T-helper 9 cell (primary cell): ENCODE measurements at places on chromosomes 7 and 10.

GRCh38 chr10:104638861-104639589, 2.1 kb upstream of the SORCS3 start:
- DNase-seq = no peak

- no peak for DNase-seq
Measured at GRCh38 chr7:1823376-1824150, 153.5 kb downstream of the ELFN1 start.

DNA sequence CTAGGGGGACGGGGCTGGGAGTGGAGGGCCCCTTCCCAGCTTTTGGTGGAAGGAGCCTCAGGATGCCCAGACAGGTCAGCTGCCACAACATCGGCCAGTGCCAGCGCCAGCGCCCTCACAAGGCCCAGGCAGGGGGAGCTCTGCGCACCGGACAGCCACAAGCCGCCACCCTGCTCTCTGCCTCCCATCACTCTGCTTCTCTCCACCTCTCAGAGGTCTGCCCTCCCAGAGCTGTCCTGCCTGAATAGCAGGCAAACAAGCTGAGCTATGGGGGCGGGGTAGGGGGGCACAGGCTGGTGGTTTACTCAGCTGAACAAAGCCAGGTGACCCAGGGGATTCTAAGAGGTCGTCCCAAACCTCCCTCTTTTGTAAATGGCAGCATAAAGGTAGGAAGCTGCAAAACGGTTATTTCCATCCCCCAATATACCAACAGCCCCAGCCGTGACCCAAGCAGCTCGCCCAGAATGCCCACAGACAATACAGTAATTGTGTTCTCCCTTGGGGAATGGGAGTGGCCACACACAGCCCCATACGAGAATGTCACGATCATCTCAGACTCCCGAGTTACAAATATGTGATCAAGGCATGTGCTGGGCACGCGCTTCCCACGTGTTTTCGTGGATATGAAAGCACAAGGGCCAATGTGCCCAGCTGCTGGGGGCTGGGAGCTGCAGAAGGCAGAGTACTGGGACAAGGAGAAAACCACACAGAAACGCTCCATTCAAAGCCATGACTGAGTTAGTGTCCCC, 19.7 kb downstream of the FAM53B start:
- no peak for DNase-seq

- DNase-seq = no peak
Measured at GRCh38 chr10:31368724-31369123, 49.7 kb downstream of the ZEB1 start.

DNA sequence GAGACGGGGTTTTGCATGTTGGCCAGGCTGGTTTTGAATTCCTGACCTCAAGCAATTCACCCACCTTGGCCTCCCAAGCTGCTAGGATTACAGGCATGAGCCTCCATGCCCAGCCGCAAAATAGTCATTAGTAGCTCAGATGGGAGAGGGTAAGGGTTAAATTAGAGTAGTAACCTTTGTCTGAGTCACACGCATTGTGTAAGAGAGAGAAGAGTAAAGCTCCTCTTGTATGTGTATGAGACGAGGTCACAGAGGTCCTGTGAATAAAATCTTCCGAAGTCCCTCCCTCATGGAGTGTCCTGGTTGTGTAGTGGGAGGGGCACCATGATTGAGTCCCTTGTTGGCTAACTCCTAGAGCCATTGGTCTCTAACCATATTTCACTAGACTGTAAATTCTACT, 85.2 kb upstream of the CDC14C start:
- no peak for DNase-seq

DNA sequence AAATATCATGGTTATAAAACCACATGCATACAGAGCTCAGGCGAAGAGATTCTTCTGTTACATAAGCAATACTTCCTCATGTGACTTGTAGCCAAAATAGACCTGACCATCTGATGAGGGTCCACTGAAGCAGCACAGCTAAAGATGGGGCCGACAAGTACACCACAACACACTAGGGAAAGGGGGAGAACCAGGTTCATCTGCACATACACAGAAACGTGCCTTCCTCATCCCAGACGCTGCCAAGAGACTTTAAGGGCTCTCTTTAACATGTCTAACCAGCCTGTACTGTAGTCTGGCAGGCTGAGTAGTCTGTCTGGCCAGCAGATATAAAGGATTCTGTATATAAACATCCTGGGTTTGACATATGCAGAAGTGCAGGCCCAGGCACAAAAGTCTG, 30.3 kb downstream of the ERCC6 start:
- no peak for DNase-seq

DNA sequence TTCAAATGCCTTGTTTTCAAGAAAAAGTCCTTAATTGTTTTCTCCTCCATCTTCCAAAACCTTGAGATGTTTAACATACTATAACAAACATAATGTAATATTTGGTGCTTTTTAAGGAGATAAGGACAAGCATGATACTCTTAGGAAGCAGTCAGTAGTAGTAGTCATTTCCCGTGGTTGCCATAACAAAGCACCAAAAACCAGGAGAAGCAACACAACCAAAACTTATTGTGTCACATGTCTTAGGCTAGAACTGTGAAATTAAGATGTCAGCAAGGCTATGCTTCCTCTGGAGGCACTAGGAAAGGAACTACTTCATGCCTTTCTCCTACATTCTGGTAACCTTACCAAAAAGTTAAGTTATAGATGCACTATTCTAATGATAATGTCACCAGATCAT, 106.8 kb downstream of the MBL2 start:
- no peak for DNase-seq

DNA sequence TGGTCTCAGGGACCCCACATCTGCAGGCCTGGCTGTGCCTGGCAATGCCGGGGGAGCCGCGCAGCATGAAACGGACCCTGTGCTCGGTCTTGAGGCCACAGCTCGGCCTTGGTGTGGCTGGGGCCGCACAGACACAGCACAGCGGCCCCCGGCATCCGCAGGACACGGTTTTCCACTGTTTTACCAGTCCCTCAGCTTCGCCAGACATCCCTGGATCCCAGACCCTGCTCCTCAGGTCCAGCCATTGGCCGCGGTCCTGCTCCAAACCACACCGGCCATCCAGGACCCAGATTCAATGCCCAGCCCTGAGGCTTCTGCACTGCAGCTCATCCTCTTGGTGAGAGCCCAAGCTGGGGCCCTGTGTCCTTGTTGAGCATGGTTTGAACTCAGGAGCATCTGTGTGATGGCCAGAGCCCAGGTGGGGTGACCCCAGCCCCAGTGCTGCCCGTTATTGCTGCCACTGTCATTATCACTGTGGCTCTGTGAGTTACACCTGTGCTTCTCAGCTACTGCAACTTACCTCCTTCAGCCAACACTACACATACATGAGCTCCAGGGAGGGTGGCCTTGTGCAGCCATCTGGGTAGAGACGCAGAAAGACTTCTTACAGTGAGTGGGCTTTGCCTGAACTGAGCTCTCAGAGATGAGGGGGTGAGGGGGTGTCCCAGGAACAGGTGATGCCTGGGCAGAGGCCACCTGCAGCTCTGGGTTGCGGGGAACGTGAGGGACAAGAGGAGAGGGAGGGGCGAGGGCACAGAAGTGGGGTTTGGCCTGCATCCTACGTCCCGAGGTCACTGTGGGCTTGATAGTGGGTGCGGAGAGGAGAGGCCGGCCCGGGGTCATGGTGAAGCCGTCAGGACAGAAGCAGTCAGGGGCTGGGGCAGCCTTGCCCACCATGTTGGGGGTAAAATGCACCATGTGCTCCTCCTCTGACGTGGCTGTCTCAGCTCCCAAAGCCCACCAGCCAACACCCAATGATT, 567.6 kb downstream of the PTPRN2 start:
- DNase-seq = no peak

- no peak for DNase-seq
Measured at GRCh38 chr7:36984710-36985312, 260.5 kb upstream of the AOAH start.

DNA sequence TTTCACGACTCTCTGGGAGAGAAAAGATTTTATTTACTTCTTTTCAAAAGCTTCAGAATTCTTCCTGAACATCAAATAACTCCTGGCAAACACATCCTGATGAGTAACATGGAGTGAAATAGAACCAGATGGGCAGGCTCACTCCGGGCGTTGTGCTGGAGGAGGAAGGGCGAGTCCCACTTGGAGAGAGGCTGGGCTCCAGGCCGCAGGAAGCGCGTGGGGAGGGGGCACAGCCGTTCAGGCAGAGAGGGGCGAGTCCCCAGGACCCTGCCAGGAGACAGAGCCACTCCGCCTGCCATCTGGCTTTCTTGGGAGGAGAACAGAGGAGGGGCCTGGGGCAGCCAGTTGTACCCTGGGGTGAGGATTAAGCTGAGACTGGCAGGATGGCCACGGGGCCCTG, 265.9 kb upstream of the ZMIZ1 start:
- no peak for DNase-seq

GRCh38 chr10:92880233-92880861, 32.0 kb downstream of the EXOC6 start:
- no peak for DNase-seq

GRCh38 chr7:147151661-147152060, 1035.1 kb downstream of the CNTNAP2 start:
- DNase-seq = no peak

GRCh38 chr7:119514326-119514725, 758.6 kb upstream of the KCND2 start:
- DNase-seq = no peak

DNA sequence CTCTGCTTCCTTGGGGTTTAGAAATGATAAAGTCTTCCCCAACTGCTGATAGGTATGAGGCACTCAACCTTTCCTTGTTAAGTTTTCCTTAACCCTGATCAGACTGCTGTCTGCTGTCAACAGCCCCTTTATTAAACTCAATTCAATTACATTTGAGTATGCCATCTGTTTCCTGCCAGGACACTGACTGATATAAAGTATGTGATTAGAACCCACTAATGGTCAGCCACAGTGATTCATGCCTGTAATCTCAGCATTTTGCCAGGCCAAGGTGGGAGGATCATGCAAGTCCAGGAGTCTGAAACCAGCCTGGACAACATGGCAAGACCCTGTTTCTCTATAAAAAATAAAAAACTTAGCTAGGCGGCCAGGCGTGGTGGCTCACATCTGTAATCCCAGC, 18.1 kb downstream of the BAZ1B start:
- no peak for DNase-seq

- DNase-seq = no peak
Measured at GRCh38 chr7:93817004-93817403, 73.5 kb downstream of the TFPI2 start.

GRCh38 chr7:43693687-43694398, 35.5 kb downstream of the COA1 start:
- DNase-seq = no peak

DNA sequence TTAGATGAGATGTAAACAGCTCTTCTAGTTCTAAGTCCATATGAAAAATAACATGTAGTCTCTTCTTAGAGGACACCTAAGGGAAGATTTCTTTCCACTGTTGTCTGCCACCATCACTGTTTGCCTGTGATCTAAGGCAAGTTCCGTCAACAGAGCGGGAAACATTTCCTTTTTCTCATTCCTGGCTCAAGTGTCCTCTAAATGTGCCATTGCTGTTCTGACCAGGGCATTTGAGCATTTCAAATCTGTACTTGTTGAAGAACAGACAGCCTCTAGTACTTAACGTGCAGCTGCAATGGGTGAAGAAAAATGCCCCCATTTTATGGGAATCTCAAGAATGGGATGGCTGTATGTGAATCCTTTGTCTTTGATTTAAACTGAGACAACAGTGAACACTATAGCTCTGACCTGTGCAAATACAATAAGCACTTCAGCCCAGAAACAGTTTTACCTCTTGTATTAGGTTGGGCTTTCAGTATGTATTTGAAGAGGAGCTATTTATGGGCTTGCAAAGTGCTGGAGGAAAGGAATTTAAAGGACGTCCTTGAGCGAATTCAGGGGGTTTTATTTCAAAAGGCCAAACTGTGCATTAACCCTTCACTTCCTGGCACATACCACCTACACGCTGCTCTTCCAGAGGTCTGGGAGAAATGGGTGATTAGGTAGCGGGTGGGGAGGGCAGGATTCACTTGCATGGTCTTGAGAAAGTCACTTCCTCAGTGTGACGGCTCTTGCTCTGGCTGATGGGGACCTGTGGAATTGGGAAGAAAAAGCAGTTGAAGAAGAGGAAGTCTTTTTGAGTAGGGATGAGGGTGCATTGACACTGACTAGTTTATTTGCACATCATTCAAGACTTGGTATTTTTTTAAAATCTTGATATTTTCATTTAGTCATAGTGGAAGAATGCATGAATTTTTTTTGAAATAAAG, 66.1 kb downstream of the THNSL1 start:
- no peak for DNase-seq

- no peak for DNase-seq
Measured at GRCh38 chr7:11335947-11336346, 362.3 kb downstream of the PHF14 start.

DNA sequence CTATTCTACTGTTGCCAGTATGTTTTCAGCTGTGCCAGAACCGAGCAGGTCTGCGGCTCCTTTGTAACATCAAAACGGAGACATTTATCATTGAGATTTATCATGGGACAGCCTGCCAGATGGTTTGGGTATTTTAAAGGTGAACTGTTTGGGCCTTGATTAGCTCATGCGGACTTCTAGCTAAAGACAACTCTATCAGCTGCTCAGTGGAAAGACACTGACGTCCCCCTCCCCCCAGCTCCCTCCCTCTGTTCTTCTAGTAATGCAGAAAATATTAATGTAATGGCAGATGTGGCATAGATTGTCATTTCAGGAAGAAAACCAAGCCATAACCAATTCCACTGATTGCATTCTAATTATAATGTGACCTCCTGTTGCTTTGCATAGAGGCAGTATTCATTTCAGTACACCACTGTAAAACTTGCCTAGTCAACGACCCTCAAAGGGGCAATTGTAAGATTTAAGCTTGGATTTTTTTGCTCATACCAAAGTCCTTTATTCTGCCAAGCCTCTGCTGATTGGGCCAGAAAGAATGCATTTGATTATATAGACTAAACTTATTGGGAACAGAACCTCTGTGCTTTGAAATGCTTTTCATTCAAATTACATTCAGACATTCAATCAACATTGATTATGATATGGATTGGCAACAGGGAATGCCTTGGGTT, 966.8 kb downstream of the LRMDA start:
- no peak for DNase-seq

GRCh38 chr7:146123715-146124114, 7.1 kb downstream of the CNTNAP2 start:
- no peak for DNase-seq

DNA sequence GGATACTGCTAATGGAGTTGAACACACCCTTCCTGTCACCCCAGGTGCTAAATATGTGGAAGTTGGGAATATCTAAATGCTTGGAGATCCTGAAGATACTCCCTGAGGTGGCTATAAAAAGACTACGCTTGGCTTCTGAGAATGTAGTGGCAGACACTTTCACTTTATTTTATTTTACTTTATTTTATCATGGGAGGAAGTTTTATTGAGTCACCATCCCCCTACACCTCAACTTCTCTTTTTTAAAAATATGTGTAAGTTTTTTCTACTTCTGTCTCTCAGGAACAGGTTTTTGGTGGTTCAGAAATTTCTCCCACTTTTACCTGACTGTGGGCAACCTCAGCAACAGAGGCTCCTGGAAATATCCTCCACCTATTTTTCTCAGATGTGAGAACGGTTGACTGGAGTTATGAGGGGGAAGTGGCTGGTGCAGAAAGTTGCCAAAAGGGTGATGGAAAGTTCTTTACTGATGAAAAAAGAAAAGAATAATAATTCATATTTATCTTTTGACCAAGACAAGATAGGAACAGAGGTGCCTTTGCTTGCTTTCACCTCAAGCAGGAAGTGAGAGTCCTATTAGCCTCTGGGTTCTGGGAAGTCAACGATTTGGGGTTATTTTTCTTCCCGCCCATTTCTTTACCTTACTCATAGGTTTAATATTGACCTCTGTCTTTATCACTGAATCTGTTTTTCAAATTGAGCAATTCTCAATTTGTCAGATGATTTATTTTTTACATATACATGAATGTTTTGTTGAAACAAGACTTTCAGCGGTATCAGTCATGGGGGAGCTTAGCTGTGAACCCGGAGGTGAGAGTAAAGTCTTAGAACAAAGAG, 103.6 kb downstream of the AHR start:
- DNase-seq = no peak
